Activated naive CD4-positive, alpha-beta T cell (primary cell): ENCODE measurements at places on chromosomes 4 and X.

- no peak for DNase-seq
These were observed 21.9 kb downstream of the ARMCX6 start for GRCh38 chrX:101595739-101596419.

DNA sequence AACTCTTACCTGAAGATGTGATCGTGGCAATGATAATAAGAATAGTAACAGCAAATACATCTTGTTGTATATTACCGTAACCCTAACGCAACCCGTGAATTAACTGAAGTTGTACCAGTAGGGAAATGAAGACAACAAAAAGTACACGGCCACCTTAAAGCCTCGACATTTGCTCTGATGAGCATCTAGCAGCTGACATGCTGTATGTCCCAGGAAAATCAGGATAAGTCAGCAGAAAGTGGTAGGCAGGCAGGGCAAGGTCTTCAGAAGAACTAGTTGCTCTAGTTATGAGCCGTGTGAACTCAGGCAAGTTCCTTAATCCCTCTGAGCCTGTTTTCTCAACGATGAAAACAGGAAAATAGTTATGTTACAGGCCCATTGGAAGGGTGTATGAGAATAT lies 7.7 kb upstream of the ASB5 start:
- DNase-seq: no peak

GRCh38 chr4:140448830-140449229 lies 21.4 kb upstream of the CLGN start:
- DNase-seq: no peak

- no peak for DNase-seq
These were observed 25.6 kb downstream of the SLC16A2 start for GRCh38 chrX:74446876-74447275.

GRCh38 chr4:152187693-152188092 lies 348.2 kb downstream of the FBXW7 start:
- no peak for DNase-seq

- no peak for DNase-seq
These were observed 43.4 kb downstream of the SHROOM2 start for GRCh38 chrX:9829308-9830267.

- DNase-seq: no peak
These were observed 2.3 kb downstream of the MANBA start for GRCh38 chr4:102758241-102759160.

GRCh38 chr4:141002323-141002805 lies 130.9 kb downstream of the RNF150 start:
- no peak for DNase-seq

GRCh38 chr4:3302173-3302785 lies 9.5 kb downstream of the RGS12 start:
- peak; percentile 33 for DNase-seq

DNA sequence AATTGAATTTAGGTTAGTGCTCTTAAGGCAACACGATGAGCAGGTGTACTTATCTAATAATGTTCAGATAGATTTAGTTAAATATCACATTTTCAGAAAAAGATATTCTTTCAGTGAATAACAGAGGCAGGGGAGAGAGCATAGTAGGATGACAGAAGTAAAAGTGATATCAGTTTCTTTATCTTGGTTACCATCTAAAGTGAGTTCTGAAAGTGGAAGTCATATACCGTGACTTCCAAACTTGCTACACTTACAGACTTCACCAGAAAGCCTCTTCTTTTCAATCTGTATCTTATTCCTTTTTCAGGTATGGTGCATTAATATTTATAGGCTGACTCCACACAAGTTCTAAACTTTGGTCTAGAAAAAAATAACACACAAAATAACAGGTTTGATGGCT lies 124.9 kb downstream of the POU4F2 start:
- no peak for DNase-seq

GRCh38 chr4:122858705-122859104 lies 32.1 kb downstream of the FGF2 start:
- no peak for DNase-seq

DNA sequence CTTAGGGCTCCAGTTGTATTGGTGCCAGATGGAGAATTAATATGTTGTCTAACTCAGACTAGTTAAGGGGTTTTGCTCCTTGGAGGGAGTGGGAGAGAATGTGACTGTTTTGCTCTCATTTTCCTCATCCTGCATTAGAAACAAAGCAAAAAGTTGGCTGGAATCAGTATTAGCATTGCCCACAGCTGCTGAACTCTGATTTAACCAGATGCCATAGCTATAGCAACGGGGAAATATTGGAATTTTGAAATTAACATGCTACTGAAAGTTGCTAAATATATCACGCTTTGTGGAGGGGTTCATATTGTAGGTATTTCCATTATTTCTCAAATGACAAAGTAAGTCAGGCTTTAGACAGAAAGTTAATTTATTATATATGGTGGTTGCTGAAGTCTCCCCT lies 66.7 kb upstream of the EOLA2 start:
- no peak for DNase-seq

DNA sequence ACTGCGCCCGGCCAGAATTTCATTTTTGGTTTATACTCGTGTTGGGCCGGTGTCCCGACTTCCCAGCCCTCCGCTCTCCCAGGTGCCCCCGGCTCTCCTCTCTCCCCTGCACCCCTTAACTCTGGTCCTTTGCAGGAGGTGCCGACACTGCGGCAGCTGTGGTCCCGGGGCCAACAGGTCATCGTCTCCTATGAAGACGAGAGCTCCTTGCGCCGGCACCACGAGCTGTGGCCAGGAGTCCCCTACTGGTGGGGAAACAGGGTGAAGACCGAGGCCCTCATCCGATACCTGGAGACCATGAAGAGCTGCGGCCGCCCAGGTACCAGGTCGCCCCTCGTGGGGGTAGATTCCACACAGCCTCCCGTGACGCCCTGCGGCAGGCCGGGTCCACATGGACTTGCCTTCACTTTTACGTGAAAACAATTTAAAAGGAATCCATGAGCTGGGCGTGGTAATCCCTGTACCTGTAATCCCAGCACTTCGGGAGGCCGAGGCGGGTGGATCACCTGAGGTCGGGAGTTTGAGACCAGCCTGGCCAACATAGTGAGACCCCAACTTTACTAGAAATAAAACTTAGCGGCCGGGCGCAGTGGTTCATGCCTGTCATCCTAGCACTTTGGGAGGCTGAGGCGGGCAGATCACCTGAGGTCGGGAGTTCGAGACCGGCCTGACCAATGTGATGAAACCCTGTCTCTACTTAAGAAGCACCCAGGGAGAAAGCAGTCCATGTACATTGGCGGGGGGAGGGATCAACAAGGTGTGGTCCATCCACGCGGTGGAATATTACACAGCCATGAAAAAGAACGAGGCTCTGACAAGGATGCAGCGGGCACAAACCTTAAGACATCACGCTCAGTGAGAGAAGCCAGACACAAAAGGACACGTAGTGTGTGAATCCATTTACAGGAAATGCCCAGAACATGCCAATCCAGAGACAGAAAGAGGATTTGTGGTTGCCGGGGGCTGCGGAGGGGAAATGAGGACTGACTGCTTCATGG lies 12.0 kb downstream of the PLCXD1 start:
- no peak for DNase-seq

DNA sequence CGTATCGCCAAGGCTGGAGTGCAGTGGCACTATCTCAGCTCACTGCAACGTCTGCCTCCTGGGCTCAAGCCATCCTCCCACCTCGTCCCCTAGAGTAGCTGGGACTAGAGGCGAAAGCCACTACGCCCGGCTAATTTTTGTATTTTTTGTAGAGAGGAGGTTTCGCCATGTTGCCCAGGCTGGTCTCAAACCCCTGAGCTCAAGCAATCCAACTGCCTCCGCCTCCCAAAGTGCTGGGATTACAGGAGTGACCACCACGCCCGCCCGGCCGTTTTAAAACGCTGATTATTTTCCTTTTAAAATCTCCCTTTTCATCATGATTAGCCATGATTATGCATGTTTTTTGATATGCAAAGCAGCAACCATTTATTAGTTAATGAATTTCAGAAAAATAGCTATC lies 2.2 kb downstream of the N4BP2 start:
- DNase-seq: no peak

DNA sequence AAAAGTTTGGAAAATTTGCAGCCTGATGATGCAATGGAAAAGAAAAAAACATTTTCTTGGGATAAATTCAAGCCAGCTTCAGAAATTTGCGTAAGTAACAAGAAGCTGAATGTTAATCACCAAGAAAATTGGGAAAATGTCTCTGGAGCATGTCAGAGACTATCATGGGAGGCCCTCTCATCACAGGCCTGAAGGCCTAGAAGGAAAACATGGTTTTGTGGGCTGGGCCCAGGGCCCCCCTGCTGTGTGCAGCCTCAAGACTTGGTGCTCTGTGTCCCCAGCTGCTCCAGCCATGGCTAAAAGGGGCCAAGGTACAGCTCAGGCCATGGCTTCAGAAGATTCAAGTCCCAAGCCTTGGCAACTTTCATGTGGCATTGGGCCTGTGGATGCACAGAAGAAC lies 1049.8 kb upstream of the GRIA3 start:
- DNase-seq: no peak

- DNase-seq: no peak
These were observed at the start of gene STOX2 for GRCh38 chr4:183905081-183905592. STOX2 (plus strand) TSS chr4:183905307; CDS start chr4:183906791, 1,484 bp downstream.

GRCh38 chr4:147284256-147284835 lies 196.6 kb upstream of the EDNRA start:
- no peak for DNase-seq

- no peak for DNase-seq
These were observed 212.9 kb downstream of the TEX13C start for GRCh38 chrX:125532411-125533089.

- DNase-seq: no peak
These were observed at the start of gene MID1 for GRCh38 chrX:10620121-10620699. MID1 (minus strand) TSS chrX:10620585; CDS start chrX:10567547, 53,038 bp downstream.

DNA sequence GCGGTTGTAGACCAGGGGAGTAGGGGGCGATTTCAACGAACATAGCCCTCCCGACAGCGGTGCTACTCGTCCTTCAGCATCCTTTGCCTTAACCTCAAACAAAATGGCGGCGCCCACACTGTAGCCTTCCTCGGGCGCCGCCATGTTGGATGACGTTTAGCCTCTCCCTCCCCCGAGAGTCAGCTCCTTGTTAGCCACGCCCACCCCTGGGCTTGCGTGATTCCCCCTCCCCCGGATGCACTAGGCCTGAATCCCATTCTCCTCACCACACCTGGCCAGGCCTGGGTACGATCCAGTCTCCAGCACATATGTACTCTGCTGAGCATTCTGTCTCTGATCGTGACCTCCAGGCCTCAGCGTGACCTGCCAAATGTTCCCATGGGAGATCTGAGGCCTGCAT lies 49.0 kb upstream of the ZNF157 start:
- DNase-seq: no peak

GRCh38 chr4:158810487-158811215 lies 41.8 kb downstream of the FNIP2 start:
- DNase-seq: no peak

DNA sequence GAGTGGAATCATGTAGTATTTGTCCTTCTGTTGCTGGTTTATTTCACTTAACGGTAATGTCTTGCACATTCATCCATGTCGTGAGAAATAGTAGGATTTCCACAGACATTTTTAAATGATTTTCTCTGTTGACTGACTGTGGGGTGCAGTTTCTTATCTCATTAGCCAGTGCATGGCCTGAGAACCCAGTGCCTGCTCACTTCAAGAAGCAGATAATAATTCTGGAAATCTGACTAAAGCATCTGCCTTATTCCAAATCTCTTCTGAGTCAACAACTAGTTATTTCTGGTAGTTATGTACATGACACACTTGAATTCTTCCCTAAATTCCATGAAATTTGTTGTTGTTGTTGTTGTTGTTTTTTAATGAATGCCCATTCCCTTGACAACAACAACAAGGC lies 77.6 kb downstream of the NPFFR2 start:
- no peak for DNase-seq

DNA sequence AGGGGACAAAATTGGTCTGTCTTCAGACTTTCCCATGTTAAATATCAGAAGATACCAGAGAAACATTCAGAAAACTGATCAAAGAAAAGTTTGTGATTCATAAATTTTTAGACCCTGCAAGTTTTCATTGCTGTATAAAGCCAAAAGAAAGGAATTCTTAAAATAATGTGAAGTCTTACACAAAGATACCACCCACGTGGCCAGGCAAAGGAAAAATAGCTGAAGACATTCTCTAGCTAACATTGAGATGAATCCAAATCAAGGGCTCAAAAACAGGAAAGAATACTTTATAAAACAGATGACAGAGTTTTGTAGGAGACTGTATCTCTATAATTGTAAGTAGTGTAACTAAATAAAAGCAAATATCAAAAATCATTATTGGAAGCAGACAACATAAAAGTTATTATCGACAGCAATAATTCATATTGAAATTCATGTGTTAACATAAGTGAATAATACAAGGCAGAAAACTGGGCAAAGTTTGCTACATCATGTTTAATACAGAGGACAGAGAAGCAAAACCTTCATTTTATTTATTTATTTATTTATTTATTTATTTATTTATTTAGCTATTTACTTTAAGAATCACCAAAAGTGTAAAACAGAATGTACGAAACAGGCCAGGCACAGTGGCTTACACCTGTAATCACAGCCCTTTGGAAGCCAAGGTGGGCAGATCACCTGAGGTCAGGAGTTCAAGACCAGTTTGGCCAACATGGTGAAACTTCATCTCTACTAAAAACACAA lies 204.6 kb upstream of the SLIT2 start:
- DNase-seq: no peak
